ENCODE measurements at places on chromosomes 4 and X.

GRCh38 chrX:67555578-67556203 is 11.9 kb downstream of the AR start:
- no peak overlapping the region for H3K4me3 ChIP-seq
- no peak overlapping the region for H3K27ac ChIP-seq
- DNase-seq = no peak
- H3K27me3 ChIP-seq = no peaks in the 10 kb centered on the region

- no peak overlapping the region for H3K27ac ChIP-seq
- no peaks in the 10 kb centered on the region for H3K4me1 ChIP-seq
- H3K4me3 ChIP-seq = no peak overlapping the region
- DNase-seq = no peak
- no peaks in the 10 kb centered on the region for H3K36me3 ChIP-seq
- no peaks in the 10 kb centered on the region for H3K27me3 ChIP-seq
Measured at GRCh38 chr4:7708981-7709380, 230.7 kb downstream of the AFAP1 start.

DNA sequence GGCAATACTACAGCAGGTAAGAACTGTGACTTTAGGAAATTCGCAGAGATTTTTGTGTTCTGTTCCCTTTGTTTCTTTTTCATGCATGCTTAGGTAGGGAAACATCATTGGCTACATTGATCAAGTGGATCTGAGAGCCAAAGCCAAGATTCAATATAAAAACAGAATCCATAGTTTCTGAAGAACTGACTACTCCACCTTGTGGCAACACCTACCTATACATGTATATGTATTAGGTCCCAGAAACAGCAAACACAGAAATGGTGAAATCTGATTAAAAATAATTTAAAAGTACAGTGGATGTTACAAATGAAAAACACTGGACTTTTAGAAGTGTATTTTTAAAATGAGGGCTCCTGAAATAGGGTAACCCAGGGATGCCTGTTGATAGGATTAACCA is 322.6 kb upstream of the MAOA start:
- H3K4me3 ChIP-seq = no peak overlapping the region
- no peaks in the 10 kb centered on the region for H3K36me3 ChIP-seq
- no peak overlapping the region for H3K27ac ChIP-seq

DNA sequence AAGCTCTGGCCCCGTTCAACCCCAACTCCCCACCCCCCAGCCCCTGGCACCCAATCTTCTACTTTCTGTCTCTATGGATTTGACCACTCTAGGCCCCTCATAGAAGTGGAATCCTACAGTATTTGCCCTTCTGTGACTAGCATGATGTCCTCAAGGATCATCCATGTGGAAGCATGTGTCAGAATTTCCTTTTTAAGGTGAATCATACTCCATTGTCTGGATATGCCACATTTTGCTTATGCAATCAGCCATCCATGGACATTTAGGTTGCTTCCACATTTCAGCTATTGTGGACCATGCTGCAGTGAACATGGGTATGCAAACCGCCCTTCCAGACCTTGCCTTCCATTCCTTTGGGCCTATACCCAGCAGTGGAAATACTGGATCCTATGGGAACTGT is 15.5 kb downstream of the CCNQ start:
- no peaks in the 10 kb centered on the region for H3K4me1 ChIP-seq
- H3K4me3 ChIP-seq = no peak overlapping the region
- H3K36me3 ChIP-seq = peaks cover 4% of the 10 kb centered on the region
- H3K27ac ChIP-seq = no peak overlapping the region
- H3K27me3 ChIP-seq = no peaks in the 10 kb centered on the region
- DNase-seq = no peak

- DNase-seq = no peak
- H3K27ac ChIP-seq = no peak overlapping the region
- no peaks in the 10 kb centered on the region for H3K4me1 ChIP-seq
Measured at GRCh38 chr4:67456577-67457196, 88.6 kb downstream of the CENPC start.

DNA sequence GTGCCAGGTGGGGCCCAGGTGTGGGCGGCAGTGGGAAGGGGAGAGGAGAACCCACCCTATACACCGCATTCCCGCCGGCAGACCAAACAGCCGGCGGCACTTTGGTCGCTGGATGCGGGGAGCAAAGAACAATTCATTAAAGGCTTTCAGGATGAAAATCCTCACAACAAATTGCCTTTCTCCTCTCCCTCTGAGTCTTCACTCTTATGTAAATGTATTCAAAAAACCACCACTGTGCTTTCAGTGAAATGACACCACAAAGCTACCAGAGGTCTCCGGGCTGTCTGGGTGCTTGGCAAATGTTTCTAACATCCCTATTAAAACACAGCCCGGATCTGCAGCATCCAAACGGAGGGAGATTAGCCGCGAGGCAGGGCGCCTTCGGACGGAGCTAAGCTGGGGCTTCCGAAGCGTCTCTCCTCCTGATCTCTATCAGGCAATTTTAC is 171.8 kb upstream of the TBL1X start:
- H3K27me3 ChIP-seq = no peaks in the 10 kb centered on the region
- no peaks in the 10 kb centered on the region for H3K36me3 ChIP-seq
- H3K27ac ChIP-seq = no peak overlapping the region
- H3K4me1 ChIP-seq = no peaks in the 10 kb centered on the region
- no peak overlapping the region for H3K4me3 ChIP-seq
- no peak for DNase-seq

- no peak for DNase-seq
- no peaks in the 10 kb centered on the region for H3K4me1 ChIP-seq
- H3K27me3 ChIP-seq = no peaks in the 10 kb centered on the region
- H3K27ac ChIP-seq = peak overlapping the region; percentile 61
- no peaks in the 10 kb centered on the region for H3K36me3 ChIP-seq
Measured at GRCh38 chrX:119692191-119693039, 553 bp downstream of the SEPTIN6 start.

DNA sequence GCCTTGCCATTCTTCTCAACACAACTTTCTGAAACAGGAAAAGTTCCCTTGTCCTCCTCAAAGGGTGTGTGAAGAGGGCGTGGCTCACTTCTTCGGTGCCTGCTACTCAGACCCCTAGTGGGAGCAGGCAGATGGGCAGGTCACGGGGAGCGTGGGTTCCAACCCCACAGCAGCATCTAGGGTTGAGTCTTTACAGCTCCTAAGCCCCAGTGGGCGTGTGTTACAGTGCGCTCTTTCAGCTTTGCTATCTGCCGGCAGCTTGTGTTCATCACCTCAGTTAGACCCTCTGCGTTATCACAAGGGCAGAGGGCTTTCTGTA is 57.5 kb upstream of the KLF3 start:
- H3K27ac ChIP-seq = no peak overlapping the region
- H3K4me1 ChIP-seq = no peaks in the 10 kb centered on the region
- no peaks in the 10 kb centered on the region for H3K27me3 ChIP-seq
- no peak for DNase-seq
- no peak overlapping the region for H3K4me3 ChIP-seq
- no peaks in the 10 kb centered on the region for H3K36me3 ChIP-seq

GRCh38 chr4:72376901-72377300 is 192.1 kb downstream of the ADAMTS3 start:
- H3K27ac ChIP-seq = peak overlapping the region; percentile 9
- H3K4me1 ChIP-seq = peaks cover 2% of the 10 kb centered on the region
- no peak overlapping the region for H3K4me3 ChIP-seq
- DNase-seq = no peak
- no peaks in the 10 kb centered on the region for H3K27me3 ChIP-seq
- no peaks in the 10 kb centered on the region for H3K36me3 ChIP-seq

DNA sequence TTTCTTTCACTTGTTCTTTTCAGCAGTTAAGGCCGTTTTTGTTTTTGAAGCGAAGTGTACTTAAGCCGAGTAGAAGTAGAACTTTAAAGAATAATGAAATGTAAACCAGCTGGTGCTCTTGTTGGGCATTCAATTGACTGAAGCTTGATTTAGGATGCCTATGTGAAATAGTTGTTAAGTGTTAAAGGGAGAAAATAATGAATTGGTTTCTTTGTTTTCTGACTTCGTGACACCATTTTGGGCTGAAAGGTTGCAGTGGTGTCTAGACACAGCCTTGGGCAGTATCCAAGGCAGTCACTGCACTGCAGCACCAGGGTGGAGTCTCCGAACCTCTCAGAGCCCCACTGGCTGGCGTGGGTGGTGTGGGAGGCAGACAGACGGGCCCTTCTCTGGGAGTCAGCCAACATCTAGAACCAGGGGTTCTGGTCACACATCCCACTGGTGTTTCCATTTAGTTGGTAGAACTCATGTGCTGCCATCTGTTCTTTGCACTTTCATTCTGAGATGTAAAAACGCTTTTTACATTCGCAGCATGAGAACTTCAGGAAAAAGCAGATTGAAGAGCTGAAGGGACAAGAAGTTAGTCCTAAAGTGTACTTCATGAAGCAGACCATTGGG is 3.5 kb downstream of the UCHL1 start:
- no peaks in the 10 kb centered on the region for H3K36me3 ChIP-seq
- peaks cover 8% of the 10 kb centered on the region for H3K4me1 ChIP-seq
- H3K4me3 ChIP-seq = no peak overlapping the region

DNA sequence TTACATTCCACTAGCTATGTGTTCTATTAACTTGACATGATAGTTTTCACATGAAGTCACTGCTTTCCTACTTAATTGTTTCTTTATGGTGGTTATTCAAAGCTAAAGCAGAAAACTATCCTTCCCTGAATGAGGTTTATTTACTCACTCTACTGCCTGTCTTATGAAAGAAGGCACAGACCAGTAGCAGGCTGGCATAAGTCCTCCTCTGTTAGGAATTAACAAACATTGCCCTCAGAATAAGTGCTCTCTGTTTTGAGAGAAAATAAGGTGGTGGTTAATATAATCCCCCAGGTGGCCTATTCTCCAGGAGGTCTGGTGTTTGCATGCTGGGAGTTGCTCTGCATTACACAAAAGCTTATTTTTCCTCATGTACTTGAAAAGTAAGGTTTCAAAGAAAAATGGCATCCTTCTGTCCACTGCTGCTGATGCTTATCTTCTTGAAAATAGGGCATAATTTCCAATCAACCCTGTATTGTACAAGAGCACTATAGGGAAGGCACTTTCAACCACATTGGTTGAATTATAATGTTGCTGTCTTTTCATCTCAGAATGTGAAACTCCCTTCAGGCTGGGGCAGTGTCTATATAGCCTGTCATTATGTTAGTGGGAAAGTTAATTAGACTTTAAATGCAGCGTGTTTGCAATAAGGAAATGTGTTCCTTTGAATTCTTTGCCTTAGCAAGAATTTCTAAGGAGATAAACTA is 119.7 kb upstream of the TBC1D9 start:
- H3K27me3 ChIP-seq = no peaks in the 10 kb centered on the region
- DNase-seq = no peak
- H3K4me3 ChIP-seq = no peak overlapping the region
- H3K36me3 ChIP-seq = no peaks in the 10 kb centered on the region

DNA sequence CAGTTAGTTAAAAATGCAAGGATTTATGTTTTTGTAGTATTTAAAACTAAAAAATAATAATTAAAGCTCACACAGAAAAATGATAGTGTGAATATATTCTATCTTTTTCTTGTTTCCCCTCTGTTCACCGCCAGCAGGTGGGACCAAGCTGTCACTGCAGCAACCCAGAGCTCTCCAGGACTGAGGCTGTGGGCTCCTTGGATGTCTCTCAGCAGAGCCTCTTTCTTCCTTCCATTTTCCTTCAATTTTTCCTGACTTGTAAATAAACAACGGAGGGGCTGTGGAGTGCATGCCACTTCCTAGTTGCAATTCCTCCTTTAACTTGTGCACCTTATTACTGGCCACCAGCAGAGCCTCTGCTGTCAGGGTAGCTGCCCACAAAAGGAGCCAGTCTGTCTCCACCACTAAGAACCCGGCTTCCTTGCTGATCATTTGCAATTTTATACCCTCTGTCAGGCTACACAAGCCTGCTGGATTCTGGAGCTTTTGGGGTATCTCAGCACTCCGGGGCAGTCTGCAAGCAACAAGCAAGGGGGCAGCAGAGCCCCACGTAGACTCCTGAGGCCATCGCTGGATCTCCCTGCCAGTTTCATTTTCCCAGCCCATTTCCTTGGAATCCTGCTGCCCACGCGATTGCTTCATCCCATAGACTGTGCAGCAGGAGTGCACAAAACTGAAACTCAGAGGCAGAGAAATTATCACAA is 1467.4 kb downstream of the C4orf33 start:
- peak; percentile 62 for DNase-seq
- H3K4me1 ChIP-seq = no peaks in the 10 kb centered on the region
- no peaks in the 10 kb centered on the region for H3K27me3 ChIP-seq
- H3K27ac ChIP-seq = no peak overlapping the region
- peak overlapping the region; percentile 48 for H3K4me3 ChIP-seq

GRCh38 chrX:150768580-150769190 is 75.5 kb downstream of the MTMR1 start:
- H3K27ac ChIP-seq = no peak overlapping the region
- no peak overlapping the region for H3K4me3 ChIP-seq
- no peaks in the 10 kb centered on the region for H3K4me1 ChIP-seq
- no peaks in the 10 kb centered on the region for H3K36me3 ChIP-seq
- no peaks in the 10 kb centered on the region for H3K27me3 ChIP-seq

- DNase-seq = no peak
- H3K27ac ChIP-seq = no peak overlapping the region
- H3K27me3 ChIP-seq = no peaks in the 10 kb centered on the region
- H3K36me3 ChIP-seq = no peaks in the 10 kb centered on the region
Measured at GRCh38 chr4:175412746-175413145, 399.3 kb downstream of the GPM6A start.

GRCh38 chr4:1200425-1201035 is 28.1 kb upstream of the SPON2 start:
- no peaks in the 10 kb centered on the region for H3K27me3 ChIP-seq
- no peaks in the 10 kb centered on the region for H3K36me3 ChIP-seq
- DNase-seq = no peak
- H3K27ac ChIP-seq = no peak overlapping the region

DNA sequence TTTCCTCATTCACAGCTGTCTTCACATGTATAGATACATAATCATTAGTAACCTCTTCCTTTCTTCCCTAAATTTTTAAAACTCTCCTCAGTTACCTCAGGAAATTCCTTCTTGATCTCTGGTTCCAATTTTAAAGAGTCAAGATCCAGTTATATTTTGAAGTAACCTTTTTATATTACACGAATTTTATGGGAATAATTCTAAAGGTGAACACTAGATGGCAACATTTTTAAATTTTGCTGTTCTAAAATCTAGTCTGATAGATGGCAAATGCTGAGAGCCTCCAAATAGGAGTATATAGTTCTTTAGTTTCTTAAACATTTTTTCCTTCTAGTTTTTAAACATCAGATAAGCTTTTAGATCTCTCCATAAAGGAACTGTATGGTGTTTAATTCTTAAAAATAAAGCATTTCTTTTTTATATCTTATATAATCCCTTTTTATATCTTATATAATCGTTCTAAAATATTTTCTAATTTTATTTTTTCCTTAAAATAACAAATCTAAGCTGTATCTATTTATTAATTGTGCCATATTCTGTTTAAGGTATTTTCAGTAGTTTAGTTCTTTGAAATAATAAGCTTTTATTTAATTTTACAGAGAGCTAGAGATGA is 37.9 kb upstream of the PAPSS1 start:
- DNase-seq = no peak
- no peaks in the 10 kb centered on the region for H3K4me1 ChIP-seq
- no peak overlapping the region for H3K4me3 ChIP-seq

GRCh38 chr4:132275583-132276121 is 873.4 kb upstream of the PCDH10 start:
- no peaks in the 10 kb centered on the region for H3K27me3 ChIP-seq
- no peaks in the 10 kb centered on the region for H3K4me1 ChIP-seq
- H3K36me3 ChIP-seq = no peaks in the 10 kb centered on the region

All from ascending aorta (tissue), 2 donors.